Cardiac fibroblast (primary cell): ENCODE measurements at places on chromosomes 7 and 10.

DNA sequence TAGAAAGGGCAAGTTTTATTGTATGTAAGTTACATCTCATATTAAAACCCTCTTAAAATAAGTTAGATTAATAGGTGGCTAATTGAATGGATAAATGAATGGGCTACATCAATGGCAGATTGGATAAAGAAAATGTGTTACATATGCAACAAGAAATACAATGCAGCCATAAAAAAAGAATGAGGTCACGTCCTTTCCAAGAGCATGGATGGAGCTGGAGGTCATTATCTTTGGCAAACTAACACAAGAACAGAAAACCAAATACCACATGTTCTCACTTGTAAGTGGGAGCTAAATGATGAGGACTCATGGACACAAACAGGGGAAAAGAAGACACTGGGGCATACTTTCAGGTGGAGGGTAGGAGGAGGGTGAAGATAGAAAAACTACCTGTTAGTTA, 182.2 kb upstream of the GNAI1 start:
- no peak for DNase-seq

DNA sequence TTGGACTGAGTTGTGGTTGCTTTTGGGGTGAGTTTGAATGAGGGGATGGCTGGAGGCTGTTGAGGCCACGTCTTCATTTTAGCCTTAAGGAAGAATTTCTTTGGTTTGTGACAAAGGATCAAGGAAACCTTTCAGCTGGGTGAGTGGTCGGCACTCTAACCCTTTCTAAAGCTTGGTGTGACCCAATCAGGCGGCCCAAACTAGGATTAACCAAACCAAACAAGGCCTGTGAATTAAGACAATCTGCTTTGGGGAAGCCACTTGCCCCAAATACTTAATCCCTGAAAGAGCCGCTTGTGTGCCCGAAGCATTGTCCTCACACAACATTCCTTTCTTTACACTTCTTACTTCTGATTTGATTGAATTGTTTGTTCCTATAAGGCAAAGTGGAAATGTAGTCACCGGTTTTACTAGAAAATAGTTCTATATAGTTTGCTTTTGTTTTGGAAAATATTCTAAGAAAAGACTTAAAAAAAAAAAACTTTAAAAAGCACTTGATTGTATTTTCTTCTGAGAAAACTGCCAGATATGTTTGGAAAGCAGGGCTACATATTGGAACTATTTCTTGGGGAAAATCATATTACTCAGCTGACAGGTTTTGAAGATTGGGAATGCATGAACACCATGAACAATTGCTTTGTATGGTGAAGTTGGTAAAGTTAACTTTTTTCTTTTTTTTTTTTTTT, 272.4 kb upstream of the BMPER start:
- DNase-seq: no peak

DNA sequence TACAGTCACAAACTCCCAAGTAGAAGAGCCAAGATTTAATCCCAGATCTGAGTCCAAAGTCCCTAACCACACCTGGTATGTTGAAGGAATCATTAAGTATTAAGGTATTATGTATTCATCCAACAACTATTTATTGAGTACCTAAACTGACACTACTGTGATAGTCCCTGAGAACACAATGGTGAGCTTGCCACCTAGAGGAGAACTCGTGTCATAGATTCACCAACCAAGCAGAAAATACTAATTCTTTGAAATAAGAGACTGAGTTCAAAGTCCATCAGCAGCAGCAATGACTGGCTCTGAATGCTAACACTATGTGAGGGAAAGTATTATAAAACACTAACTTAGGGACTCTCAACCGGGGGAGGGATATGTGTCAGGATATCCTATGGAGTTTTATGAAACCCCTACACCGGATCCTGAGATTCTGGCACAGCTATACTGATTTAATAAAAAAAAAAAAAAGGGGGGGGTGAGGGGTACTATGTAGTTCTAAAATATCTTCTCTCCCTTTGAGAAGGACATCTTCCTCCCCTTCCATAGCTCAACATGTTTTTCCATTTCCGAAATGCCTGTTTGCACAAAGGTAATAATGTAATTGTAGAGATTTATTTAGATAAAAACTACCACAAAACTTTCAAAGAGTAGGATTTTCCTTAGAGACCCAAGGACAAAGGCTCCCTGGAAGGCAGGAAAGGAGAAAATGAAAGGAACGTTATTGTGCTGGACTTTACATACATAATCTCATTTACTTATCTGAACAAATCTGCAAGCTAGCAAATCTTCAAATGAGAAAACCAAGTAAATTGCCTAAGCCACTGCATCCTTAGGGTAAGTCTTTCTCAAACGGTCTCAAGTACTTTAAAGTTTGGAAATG, 1.6 kb downstream of the NCOA4 start:
- peak; percentile 80 for DNase-seq

DNA sequence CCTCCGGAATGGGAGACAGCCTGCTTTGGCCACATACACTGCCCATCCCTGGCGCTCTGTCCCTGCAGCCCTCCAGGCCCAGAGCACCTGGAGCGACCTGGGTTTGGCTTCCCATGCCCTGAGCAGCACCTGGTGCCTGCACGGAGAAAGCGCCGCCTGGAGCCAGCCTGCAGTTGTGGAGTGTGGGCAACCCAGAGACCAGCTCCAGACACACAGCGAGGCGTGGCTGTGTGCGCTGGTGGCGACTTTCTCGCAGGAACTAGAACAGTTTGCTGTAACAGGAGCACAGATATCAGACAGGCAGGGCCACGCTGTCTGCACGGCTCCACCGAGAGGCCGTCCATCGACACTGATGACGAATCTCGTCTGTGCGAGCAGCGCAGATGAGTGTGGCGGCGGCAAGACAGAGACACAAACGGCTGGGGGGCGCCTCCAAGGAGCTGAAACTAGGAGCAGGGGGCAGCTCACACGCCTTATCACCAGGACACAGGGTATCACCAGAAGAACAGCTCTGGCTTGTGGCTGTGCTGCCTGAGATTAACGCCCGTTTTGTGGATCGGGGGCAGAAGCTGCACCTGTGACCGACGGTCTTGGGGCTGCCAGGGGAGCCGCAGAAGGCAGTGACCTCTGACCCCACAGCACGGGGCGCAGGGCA, 275.3 kb downstream of the DNAJB6 start:
- DNase-seq: no peak

- no peak for DNase-seq
Observed at GRCh38 chr10:1553951-1554350, 183.4 kb downstream of the ADARB2 start.

DNA sequence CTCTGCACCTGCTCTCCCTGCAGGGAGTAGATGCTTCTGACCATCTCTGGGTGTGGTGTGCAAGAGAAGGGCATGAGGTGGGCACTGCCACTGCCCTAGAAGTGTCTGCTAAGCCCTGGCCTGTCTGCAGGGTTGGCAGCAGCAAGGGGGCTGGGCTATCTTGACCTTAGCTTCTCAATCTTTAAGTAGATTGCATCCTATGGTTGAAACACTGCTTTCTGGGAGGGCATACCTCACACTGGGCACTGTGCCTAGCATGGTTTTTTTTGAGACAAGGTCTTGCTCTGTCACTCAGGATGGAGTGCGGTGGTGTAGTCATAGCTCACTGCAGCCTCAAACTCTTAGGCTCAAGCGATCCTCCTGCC, 54.9 kb downstream of the CLIP2 start:
- DNase-seq: peak; percentile 43

DNA sequence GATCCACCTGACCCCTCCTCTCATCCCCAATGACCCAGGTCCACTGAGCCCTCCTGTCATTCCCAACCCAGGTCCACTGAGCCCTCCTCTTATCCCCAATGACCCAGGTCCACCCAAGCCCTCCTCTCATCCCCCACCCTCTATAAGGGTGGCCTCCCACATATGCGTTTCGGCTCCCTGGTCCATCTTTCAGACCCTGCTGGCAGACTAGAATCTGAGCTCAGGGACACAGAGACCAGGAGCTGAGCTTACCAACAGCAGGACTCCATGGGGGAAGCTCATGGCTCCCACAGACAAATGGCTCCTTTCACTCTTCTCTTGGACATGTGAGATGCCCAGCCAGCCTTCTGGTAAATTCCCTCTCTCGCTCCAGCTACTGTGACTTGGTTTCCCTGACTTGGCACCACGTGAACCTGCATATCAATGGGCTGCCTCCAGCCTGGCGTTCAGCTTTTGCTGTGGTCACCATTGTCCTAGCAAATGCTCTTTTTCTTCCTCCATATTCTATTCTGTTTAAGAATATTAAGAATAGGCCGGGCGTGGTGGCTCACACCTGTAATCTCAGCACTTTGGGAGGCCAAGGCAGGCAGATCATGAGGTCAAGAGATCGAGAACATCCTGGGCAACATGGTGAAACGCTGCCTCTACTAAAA, 24.8 kb upstream of the INPP5A start:
- no peak for DNase-seq

- peak; percentile 5 for DNase-seq
Observed at GRCh38 chr10:36671607-36672006, 453.8 kb upstream of the ANKRD30A start.

DNA sequence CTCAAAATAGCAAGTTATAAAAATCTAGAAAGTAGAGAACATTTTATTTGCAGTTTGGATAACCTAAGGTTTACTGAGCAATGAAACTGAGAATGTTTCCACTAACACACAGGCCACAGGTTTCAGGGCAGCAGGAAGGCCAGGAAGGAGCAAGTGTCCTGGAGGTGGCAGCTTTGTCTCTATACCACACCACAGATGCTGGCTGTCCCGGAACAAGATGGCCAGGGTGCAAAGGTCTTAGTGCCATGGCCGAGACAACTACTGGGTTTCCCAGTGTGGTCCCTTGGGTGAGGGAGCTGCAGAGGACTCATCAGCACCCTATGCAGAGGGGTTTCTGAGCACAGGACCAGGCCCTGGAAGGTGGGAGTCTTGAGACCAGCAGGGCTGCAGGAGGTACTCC, 92.0 kb downstream of the CTBP2 start:
- no peak for DNase-seq

- no peak for DNase-seq
Observed at GRCh38 chr7:37428681-37429434, 19.8 kb downstream of the ELMO1 start.

DNA sequence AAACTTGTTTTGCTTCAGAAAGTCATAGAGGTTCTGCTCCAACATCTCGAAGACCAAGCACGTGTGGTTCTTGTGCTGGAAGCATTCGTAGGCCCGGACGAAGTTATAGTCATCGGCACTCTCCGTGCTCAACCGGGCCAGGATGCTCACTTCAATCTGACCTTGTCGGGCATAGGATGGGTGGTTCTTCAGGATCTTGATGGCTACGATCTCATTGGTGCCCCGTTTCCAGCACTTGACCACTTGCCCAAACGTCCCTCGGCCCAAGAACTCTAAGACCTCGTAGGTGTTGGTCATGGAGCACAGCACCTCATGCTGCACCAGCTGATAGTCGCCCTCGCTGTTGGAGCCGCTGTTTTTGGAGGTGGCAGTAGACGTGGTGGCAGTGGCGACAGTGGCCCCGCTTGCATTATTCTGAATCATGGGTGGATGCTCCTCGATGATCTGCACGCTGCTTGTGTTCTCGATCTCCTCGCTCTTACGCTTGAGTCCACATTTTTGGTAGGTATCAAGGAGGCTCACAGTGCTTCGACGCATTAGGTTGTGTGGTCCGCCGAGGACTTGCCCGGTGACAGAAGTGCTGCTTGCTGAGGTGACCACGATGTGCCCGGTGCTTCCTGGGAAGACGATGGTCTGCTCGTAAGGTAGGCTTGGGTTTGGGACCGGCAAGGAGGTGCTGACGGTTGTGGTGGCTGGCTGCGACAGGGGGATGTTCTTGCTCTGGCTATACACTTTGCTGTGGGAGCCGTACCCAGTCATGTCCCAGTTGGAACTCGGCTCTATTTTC, 61.4 kb downstream of the HIPK2 start:
- DNase-seq: no peak

GRCh38 chr7:31106303-31107105, 54.4 kb downstream of the ADCYAP1R1 start:
- no peak for DNase-seq

- DNase-seq: no peak
Observed at GRCh38 chr7:111071556-111071955, 19.4 kb upstream of the LRRN3 start.

DNA sequence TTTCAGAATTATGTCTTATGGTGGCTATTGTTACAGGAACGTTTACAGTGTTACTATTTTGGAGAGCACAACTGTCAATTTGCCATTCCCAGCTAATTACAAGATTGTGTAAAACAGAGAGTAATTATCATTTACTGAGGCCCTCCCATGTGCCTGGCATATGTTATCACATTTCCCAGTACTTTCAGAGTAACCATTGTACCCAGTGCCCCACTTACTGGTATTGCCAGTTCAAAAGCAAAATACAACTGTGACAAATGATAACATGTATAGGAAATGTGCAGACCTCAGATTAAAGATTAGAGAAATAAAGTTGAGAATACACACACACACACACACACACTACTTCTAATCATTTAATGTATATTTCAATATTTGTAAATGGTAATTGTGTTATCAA, 572.5 kb downstream of the POM121L12 start:
- DNase-seq: no peak

DNA sequence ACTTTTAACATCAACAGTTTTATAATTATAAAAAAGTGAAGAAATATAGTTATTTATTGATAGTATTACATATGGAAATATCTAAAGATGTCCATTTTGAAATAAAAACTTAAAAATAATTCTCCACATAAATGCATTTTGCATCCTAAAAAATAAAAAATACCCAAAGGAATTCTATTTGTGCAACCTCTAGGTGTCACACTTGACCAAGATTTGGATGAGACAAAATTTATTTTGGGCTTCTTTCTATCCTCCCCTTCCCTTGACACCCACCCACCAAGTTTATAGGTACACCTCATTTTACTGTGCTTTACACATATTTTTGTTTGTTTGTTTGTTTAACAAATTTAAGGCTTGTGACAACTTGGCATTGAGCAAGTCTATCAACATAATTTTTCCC, 3.3 kb upstream of the THSD7A start:
- peak; percentile 16 for DNase-seq

DNA sequence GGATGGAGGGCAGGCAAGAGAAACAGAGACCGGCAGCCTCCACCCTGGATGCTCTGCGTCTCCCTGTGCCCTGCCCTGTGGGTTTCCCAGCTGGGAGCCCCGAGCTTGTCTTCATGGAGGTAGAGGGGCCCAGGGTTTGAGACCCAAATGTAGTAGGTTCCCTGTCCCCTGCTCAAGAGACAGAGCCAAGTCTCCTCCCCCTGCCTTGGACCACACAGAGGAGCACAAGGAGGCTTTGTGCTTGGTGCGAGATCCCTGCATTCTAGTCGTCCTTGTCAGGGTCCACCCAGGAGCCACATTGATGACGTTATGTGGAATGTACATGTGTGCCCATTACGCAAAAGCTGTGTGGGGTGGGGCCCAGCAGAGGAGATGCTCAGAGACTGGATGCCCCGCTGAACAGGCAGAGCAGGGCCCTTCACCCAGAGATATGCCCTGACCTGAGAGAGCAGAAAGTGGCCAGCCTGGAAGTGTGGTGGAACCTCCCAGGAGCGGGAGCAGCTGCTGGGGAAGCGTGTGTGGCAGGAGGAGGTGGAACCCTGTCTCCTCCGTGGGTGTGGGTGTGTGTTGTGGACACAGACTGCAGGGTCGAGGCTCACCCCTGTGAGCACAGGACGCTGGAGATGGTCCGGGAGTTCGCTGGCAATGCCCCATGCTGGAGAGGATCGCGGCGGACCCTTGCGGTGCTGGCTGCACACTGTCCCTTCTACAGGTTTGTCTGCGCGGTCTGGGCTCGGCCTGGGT, 39.3 kb downstream of the VWA2 start:
- no peak for DNase-seq

GRCh38 chr10:118332948-118333710, 9.0 kb downstream of the FAM204A start:
- peak; percentile 43 for DNase-seq

- no peak for DNase-seq
Observed at GRCh38 chr7:69359003-69359700, 239.1 kb upstream of the AUTS2 start.
